ENCODE measurements at places on chromosomes 1 and 21. TPM values are rescaled to one million over a fixed set of nuclear protein-coding genes. Genes with fewer than 3 reads are reported as not detected.

Gene ZNF593OS
- under 0.01 TPM for total RNA-seq

Gene GPR89A
- total RNA-seq = 32.3 TPM

Gene PTGER3
- 0.39 TPM for total RNA-seq

Gene PYGO2
- total RNA-seq = 21.8 TPM

Gene NUF2
- 4.2 TPM for total RNA-seq

Gene ZSWIM5
- total RNA-seq = under 0.01 TPM

Gene TESK2
- total RNA-seq = 10.8 TPM

Gene FCGR1A
- not detected for total RNA-seq

Gene CD84
- total RNA-seq = 0.39 TPM

Gene LCE2A
- total RNA-seq = 0.79 TPM

Gene TTC13
- total RNA-seq = 4.7 TPM

Gene PRKCZ
- 73.1 TPM for total RNA-seq

Gene CELA3B
- not detected for total RNA-seq

Gene TAL1
- total RNA-seq = not detected

Gene C1orf210
- total RNA-seq = 0.39 TPM

Gene ANKRD45
- total RNA-seq = not detected
